ENCODE measurements at places on chromosomes 13 and 19.

DNA sequence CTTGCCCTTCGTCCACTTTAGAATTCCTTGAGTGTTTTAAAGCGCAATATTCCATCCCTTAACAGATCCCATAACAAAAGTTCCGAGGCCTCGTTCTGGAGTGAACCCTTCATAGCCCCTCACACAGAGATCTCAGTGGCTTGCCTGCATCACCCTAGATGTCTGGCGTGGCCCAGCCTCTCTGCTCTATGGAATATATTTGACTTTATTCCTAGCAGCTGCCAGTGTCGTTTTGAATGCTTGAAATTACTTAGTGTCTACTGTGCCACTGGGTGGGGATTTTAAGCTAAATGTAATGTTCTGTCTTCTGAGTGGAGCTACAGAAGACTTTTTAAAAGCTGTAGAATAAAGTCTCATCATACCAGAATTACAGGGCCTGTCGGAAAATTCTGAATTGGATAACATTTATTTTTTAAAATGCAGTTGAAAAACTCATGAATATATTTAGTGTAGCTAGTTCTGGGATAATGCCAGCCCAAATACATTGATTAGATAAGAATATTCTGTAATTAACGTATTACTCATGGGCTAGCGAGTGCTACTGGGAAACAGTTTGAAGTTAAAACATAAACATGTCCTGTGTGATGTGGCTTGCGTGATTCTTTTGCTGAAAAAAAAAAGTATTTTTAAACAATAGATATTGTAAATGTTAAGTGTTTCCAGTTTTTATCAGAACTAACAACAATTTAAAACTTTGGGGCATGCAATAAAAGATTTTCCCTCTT is 111.8 kb downstream of the ESD start:
- no peak for DNase-seq

DNA sequence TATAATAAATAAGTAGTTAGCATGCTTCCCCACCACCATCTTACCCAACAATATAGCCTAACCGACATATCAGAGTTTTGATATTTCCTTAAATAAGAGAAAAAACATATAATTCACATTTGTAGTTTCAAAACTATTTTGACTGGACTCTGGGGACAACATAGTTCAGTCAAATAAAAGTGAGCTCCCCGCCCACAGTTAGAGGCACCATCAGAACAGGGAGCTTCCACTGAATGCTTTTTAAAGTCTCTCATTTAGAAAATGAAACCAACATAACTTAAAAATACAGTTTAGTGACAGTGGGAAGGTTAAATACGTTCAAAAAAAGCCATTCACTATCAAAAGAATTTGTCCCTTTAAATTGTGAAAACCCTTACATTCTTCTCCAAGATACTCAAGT is 92.8 kb downstream of the EPSTI1 start:
- no peak for DNase-seq

GRCh38 chr13:36417331-36417730 is 15.0 kb upstream of the CCNA1 start:
- no peak for DNase-seq

DNA sequence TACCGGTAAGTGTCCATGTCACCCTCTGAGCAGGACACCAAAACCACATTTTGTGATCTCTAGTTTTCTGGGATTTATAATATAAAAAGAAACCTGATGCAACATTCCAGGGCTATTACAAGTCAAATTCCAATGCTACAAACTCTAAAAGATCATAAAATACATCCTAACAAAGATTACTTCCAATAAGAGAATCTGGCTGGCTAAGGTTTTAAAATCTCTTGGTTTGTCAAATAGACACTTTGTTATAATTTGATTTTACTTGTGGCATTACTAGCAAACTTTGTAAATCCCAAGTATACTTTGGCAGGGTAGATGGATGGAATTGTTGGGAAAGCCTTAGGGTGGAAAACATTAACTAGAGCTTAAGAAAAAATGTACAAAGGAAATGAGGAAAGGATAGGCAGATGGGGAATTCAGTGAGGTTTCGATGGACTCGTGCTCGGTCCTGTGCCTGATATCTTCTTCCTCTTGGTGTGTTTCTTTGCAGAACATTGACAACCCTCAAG is 74.0 kb upstream of the POMP start:
- DNase-seq: peak; percentile 48

DNA sequence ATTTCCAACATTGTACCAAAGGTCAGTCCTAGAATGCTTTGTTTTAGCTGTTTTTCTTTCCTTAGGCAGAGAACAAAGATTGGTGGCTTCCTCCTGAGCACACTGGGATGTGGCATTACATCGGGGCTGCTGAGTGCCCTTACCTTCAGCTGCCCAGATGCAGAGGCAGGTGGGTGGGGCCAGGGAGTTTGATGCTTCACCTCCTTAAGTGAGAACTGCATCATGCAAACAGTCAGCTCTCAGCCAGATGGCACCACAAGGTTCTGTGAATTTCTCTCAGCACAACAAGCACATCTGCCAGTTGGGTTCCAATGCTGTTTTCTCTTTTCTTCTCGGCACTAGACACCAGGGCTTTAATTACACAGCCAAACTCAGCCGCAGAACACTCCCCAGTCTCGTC is 87.4 kb upstream of the UBL3 start:
- DNase-seq: no peak

DNA sequence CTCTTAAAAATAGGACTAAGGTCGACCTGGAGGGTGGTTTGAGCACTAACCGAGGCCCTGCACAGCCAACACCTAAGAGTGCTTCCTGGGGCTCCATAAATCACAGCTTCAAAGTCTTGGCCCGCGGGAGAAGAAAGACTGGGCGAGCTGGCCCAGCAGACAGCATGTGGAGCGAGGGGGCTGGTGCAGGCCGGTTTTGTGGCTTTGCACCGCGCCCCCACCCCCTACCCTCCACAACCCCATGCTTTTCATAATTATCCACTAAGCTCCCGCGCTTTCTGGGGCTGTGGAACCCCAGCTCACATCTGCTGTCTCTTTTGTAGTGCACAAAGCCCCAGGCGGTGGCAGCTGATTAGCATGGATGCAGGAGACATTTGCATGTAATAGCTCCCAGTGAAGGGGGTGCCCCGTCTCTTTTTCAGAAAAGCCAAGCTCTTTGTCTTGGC is 17.1 kb downstream of the CARM1 start:
- no peak for DNase-seq

DNA sequence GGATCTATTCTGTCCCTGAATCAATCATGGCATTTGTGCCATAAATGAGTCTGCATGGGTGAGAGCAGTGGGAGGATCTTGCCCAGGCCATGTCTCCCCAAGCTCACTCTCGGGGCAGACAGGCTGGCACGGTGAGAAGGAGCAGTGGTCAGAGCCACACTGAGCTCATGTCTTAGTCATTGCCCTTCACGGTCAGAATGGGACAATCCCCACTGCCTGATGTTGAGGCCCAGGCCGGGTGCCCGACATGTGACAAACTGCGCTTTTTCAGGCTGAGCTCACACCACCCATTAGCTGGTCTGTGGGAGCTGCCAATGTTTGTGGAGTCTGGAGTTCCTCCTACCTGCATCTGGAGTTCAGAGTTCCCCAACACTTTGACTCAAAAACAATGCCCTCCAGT is 481.9 kb downstream of the COG6 start:
- DNase-seq: no peak
